ENCODE measurements at places on chromosomes 5 and 9.
A peak's percentile ranks its signal among the peaks of the same experiment; 100 is the strongest.

GRCh38 chr9:133151601-133152525, 11.9 kb downstream of the GBGT1 start:
- no peak for DNase-seq

GRCh38 chr5:25851301-25851700, 1187.1 kb downstream of the CDH9 start:
- no peak for DNase-seq

DNA sequence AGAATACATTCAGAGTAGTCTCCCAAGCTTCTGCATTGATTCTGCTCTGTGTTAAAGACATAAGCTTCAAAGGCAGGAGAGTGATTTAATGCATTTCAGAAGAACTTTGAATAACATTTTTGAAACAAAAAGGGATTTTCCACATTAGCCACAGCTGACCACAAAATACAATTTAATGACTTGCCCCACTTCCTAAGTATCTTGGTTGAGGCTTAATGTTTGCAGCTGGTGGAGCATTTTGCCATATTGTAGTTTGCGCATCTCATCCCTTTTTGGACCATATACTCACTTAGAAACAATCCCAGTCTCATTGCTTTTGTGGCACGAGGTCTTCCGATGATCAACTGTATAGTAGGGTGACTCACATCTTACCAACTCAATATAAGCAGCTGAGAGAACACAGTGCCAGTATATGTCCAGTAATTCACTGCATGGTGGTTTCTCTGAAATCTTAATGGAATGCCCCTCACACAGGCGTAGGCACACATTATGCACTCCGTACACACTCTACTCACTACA, 455.8 kb upstream of the PTGER4 start:
- no peak for DNase-seq

GRCh38 chr9:5696884-5697283, 68.0 kb downstream of the RIC1 start:
- DNase-seq: no peak

DNA sequence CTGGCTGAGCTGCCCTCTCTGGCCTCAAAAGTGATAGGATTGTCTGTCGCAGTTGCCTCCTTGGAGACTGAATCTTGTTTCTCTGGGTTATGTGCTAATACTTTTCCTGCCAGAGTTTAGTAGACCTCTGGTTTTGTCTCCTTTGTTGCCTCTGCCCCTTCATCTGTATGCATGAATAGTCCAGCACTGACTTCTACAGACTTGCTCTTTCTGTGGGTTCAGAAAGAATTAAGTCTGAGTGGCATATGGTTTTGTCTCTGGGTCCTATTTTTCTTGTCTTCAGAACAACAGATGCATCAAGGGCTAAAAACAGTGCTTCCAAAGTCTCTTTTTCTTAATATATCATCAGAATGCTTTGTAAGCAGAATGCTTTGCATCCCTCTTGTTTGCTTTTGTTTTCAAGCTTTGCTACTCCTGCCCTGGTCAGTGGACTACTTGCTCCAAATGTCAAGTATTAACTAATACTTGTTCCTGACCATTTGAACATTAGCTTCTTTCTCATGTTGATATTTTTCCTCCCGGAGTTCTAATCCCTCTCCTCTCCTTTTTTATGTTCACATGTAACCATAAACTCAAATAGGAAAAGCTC, 131.7 kb downstream of the UNC13B start:
- DNase-seq: no peak

- DNase-seq: no peak
Observed at GRCh38 chr5:97543166-97543565, 360.1 kb upstream of the RIOK2 start.

DNA sequence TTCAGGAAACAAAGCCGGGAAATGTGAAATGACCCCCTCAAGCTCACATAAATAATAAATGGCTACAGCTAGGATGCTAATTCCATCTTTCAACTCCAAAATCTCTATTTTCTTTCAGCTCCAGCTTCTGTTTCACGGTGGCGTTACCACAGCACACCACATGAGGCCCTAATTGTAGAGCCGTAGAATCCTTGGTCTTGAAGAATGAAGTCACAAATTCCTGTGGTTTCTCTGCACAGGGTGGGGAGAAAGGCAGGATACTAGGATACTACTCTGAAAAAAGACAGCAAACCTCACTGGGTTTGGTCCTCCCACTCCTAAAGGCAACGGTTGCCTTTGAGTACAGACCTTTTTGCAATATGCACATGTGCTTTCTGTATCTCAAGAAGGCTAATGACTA, 13.9 kb upstream of the RARS1 start:
- no peak for DNase-seq

DNA sequence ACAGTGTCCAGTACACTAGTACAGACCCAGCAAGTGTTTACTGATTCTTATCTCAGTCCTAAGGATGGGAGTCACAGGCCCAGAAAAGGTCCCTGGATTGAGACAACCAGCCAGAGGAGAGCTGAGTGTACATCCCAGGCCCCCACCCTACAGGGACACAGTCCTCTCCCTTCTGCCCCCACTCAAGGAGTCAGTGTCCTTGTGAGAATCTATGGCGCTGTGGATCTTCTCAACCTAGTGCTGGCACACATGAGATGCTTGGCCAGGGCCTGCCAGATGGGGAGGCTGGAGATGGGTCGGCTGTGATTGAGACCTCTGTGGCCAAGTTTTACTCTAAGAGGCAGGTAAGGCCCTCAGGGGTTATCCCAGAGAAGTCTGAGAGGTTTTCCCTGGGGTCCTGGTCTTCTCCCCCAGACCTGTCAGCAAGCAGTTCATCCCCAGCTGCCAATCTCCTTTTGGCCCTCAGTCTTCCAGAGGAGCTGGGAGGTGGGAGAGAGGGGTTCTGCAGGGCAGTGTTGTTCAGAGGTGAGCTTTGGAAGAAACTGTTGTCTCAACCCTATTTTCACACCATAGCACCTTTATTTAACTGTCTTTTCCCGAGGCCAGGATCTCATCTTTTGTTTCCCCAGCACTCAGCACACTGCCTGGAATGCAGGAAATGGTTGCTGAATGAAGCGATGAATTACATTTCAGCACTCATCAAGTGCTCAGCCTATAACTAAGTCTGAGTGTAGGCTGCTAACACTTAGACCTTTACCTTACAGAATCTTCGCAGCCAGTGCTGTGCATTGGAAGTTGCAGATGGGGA, 3.2 kb upstream of the NSD1 start:
- DNase-seq: no peak

GRCh38 chr9:69981686-69982445, 61.8 kb upstream of the MAMDC2 start:
- peak; percentile 82 for DNase-seq
